ENCODE measurements at places on chromosomes 16 and 17. TPM values are rescaled to one million over a fixed set of nuclear protein-coding genes. Genes with fewer than 3 reads are reported as not detected.

Gene BICDL2
- total RNA-seq: 12.3 TPM

Gene PIMREG
- 5.4 TPM for total RNA-seq

Gene DLX4
- 0.32 TPM for total RNA-seq

Gene SPATA22
- total RNA-seq: not detected

Gene CARD14
- 0.16 TPM for total RNA-seq

Gene MEFV
- total RNA-seq: not detected

Gene SPPL2C
- total RNA-seq: not detected

Gene NMRAL1
- total RNA-seq: 42.7 TPM

Gene ANTKMT
- 38.8 TPM for total RNA-seq

Gene NTN3
- 4.8 TPM for total RNA-seq

DNA sequence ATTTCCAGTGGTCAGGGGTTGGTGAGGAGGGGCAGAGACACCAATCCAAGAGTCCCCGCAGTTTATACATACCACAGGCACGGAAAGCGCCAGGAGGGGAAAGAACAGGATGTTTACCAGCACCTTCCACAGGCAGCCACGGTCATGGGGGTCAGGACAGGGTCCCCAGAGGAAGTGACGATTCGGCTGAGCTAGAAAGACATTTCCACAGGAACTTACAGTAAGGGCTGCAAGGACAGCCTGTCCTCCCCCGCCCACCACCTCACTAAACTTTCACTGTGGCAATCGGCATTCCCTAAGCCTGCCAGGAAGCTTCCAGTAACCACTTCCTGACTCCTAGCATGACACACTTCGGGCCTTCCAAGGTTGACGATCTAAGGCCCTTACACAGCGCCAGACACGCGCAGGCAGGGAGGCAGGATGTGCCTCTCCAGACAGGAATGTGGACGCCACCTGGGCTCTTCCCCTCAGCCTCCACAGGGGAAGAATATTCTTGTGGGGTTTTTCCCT is 1.2 kb upstream of the MT2A start:
- DNase-seq: peak; percentile 76

- DNase-seq: peak; percentile 63
Observed at GRCh38 chr17:41511116-41511515, 5.7 kb upstream of the KRT13 start.

DNA sequence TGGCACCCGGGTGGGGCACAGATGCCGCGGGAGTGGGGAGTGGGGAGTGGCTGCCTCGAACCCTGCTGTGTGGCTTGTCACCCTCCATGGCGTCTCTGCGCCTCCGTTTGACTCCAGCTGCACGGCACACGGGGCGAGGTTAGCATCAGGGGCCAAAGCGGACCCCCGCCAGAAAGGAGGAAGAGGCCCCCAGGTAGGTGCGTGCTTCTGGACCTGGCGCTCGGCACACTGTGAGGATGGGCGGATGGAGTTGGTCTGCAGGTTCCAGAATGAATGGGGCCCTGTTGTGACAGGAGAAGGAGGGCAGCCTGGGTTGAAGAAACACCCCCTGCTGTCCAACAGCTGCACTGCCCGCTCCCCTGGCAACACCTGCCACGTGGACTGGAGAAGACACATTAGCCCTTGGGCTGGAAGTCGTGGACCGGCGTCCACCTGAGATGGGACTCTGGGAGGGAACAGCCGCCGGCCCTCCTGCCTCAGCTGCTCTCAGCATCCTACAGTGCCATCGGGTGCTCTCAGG is 9.4 kb upstream of the FASN start:
- peak; percentile 24 for DNase-seq

DNA sequence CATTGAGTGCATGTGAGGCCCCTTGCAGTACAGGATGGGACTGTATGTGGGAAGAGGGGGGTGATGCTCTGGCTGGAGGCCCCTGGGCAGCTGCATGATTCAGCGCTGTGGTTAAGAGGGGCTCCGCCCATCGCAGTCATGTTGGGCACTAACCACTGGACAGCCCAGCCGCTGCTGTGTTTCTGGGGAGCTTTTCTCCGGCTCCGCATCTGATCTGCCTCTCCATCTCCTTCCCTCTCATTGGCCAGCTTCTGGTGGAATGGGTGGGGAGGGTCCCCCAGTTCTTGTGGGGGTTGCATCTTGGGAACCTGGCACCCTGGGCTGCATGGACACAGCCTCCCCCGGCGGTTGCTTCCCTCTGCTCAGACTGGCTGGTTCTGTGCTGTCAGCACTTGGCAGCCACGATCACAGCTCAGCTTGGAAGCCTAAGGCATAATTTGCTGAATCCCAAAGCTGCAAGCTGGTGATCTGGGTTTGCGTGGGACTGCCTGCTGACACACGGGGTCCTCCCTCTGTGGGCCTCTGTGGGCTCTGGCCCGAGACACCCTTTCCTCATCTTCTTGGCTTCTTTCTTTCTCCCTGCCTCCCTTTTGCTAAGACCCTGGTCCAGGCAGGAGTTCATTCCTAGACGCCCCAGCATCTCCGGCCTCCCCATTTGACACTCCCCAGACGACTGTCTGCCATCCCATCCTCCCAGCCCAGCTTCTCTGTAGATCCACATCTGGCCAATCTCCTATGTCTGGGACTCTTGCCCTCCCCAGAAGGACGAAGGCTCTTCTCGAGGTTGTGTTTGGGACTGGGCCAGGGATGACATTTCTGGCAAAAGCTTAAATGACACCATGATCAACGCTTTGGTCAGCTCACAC is 168.3 kb downstream of the SEC14L1 start:
- DNase-seq: peak; percentile 64

DNA sequence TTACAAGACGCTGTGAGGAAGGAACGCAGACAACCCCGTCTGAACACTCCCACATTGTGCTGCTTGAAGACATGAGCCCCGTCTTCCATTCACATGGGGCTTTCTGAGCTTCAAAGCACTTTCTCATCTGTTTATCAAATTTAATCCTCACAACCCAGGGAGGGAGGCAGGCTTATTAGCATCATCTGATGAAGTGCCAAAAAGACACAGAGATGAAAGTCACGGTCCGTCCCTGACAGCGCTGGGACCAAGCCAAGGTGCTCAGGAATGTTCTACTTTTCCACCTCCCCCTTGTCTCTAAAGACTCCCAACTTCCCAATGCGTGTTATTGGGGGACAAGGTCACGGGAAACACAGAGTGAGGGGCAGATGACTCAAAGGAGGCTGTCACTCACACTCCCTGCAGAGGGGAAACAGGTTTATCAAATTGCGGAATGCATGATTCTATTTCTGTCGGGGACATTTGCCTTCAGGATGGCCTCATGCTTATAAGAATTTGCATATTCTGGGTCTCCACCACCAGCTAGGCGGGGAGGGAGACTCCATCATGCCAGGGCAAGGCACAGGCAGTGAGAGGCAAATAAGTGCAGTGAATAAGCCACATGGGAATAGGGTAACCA is 10.7 kb downstream of the XYLT1 start:
- no peak for DNase-seq

GRCh38 chr16:14464796-14465195 is 165.3 kb downstream of the PARN start:
- DNase-seq: no peak

GRCh38 chr17:21301593-21302550 is 17.4 kb downstream of the MAP2K3 start:
- no peak for DNase-seq

GRCh38 chr17:31224366-31224765 is 72.7 kb downstream of the OMG start:
- no peak for DNase-seq

- no peak for DNase-seq
Observed at GRCh38 chr16:78516006-78516736, 416.7 kb downstream of the WWOX start.

- no peak for DNase-seq
Observed at GRCh38 chr16:51880776-51881175, 666.2 kb downstream of the TOX3 start.

- no peak for DNase-seq
Observed at GRCh38 chr17:17792037-17792550, 44.7 kb downstream of the SREBF1 start.

DNA sequence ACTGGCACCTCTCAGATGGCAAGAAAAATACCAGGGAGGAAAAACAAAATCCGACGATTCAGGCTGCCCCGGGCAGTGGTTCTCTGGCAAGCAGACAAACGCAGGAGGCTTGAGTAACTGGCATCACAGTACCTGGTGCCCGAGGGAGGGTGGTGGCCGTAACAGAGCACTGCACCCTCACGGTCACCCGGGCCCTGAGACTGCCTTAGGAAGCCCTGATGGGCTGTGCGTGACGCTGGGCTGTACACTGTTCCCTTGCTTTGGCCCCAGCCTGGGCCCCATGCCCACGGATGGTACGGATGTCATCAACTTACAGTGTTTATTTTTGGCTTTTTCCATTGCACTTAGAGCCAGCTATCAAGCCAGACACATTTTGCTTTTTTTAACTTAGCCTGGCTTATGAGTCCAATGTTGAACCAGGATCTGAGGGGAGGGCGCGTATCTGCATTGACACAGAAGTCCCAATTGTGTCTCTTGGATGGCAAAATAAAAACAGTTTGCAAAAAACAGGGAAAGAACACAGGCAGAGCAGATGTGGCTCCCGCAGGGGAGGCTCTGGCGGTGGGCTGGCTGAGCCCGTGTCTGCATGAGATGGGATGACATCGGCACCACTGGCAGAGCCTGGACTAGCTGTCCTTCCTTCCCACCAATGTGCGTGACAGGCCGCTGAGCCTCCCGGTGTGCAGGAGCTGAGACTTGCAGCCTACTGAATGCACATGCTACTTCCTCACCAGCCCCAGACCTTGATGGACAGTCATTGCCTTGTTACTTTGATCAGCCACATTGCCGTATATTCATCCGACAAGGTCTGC is 287.7 kb downstream of the FOXL1 start:
- peak; percentile 71 for DNase-seq

DNA sequence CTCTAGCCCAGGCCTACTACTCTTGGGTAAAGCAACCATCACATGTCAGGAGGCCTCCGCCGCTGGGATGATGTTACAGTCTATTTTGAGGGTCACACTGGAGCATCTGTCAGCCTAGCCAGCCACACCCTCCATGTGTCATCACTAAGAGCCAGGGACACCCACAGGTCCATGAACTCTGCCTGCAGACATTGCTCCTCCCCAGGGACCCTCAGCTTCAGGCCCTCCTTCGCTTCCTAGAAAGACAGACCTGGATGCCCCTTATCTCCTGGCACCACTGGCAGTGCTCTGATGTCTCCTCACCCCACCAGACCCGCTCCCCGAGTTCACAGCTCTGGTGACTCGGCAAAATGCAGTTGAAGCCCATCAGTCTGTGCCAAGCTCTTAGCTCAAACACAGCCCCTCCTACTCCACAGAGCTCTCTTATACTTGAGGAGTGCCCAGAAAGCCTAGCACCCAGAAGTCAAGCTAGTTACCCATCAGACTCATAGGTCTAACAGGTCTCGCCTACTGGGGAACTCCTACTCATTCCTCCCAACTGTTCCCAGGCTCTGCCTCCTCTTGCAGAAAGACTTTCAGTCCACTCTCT is 5.9 kb downstream of the RANBP10 start:
- DNase-seq: no peak

- DNase-seq: no peak
Observed at GRCh38 chr17:27579897-27580321, 51.1 kb upstream of the LGALS9 start.

- DNase-seq: no peak
Observed at GRCh38 chr16:30767767-30768465, 5.8 kb downstream of the RNF40 start.

GRCh38 chr17:78859051-78859450 is 18.4 kb upstream of the USP36 start:
- DNase-seq: no peak

DNA sequence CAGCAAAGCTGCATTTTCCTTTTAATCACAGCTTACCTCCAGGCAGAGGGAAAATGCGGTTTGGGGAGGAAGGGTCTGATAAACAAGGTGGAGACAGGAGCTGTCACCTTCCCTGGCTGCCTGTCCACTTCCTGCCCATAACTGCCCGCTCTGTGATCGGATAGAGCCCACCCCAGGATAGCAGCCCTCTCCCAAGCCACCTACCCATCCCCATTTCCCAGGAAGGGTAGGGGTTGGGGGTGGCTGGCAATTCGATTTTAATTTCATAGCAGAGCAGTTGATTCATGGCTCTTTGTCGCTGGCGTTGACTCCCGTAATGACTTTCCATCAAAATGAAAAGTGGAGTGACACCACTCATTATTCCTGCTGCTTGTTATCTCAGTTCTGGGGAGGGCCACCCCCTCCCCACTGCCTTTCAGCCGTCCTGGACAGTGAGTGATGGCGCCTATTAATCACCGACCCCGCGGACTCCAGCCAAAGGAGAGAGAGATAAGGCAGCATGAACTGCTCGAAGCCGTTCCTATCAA is 11.2 kb downstream of the CDK5RAP3 start:
- DNase-seq: no peak

DNA sequence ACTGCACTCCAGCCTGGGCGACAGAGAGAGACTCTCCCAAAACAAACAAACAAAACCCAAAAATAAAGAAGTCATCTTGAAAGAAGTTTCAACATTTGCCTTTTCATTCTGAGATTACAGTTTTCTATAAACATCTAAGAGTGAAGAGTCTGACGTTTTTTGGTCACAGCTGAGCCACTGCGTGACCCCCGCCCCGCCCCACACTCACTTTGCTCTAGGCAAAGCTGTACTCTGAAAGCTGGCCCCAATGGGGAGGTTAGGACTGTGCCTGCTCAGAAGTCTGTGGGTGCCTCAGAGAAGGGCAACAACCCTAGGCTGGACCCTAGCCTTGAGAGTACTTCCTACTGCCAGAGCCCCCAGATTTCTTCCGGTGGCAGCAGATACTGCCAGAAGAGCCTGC is 19.3 kb downstream of the CYB5D2 start:
- DNase-seq: no peak

Measured in hepatocyte (in vitro differentiated cells).